MCF 10A (cell line): ENCODE measurements at places on chromosomes 7 and 10. TPM values are rescaled to one million over a fixed set of nuclear protein-coding genes. Genes with fewer than 3 reads are reported as not detected.

Gene FAM25G
- total RNA-seq, result not detected in 2 replicates

Gene RELN
- not detected in 2 replicates for total RNA-seq

DNA sequence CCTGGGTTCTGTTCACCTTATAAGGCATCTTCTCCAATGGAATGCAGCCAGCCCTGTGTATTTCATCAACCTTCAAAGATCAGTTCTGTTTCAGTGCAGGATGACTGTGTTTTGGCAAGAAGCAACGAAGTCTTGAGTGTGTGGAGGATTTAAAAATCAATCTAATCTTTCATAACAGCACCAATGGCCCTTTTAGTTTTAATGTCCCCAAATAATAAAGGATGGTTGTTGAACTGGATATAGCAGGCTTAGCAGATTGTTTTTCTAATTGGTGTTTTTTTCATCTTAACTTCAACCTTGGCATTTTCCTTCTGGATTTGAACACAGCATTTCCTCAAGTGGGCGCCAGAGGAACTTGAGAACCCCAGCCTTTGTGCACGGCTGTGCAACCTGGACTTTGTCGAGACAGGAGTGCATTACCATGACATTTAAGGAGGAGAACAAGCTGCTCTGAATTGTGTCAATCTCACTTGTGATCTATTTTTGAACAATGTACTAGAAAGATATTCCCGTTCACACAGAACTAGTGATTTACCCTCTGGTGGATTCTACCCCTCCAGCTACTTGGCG is 313.3 kb upstream of the AKR1E2 start:
- no peaks in the 10 kb centered on the region for H3K27me3 ChIP-seq
- H3K4me1 ChIP-seq, result peaks cover 9% of the 10 kb centered on the region
- H3K4me3 ChIP-seq, result no peak overlapping the region
- DNase-seq, result peak; percentile 78

- no peak overlapping the region for H3K4me3 ChIP-seq
- H3K36me3 ChIP-seq, result peaks cover 7% of the 10 kb centered on the region
- H3K27ac ChIP-seq, result peak overlapping the region; percentile 54
- no peak for DNase-seq
Observed at GRCh38 chr10:33276282-33276923, 58.1 kb downstream of the NRP1 start.
